ENCODE measurements at places on chromosomes 12 and 14. TPM values are rescaled to one million over a fixed set of nuclear protein-coding genes. Genes with fewer than 3 reads are reported as not detected.

DNA sequence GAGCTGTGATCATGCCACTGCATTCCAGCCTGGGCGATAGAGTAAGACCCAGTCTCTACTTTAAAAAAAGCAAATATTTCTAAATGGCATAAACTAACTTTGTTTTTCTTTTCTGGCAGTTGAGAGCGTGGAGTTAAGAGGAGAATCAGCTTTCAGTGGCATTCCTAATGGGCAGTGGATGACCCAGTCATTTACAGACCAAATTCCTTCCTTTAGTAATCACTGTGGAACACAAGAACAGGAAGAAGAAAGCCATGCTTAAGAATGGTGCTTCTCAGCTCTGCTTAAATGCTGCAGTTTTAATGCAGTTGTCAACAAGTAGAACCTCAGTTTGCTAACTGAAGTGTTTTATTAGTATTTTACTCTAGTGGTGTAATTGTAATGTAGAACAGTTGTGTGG, 21.2 kb downstream of the TDG start:
- DNase-seq = peak; percentile 45

DNA sequence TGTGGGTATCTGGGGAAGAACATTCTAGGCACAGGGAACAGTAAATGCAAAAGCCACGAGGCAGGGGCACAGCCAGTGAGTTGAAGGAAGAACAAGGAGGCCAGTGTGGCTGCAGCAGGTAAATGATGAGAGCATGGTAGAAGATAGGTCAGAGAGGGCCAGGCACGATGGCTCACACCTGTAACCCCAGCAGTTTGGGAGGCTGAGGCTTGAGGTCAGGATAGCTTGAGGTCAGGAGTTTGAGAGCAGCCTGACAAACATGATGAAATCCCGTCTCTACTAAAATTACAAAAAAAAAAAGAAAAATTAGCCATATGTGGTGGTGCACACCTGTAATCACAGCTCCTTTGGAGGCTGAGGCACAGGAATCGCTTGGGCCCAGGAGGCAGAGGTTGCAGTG, 86.7 kb upstream of the ESRRB start:
- DNase-seq = no peak

GPR65 gene
- not detected for total RNA-seq

PIANP gene
- 0.15 TPM for total RNA-seq

RFX4 gene
- total RNA-seq = not detected

- DNase-seq = no peak
Observed at GRCh38 chr12:92938018-92938417, 8.9 kb upstream of the EEA1 start.

DNA sequence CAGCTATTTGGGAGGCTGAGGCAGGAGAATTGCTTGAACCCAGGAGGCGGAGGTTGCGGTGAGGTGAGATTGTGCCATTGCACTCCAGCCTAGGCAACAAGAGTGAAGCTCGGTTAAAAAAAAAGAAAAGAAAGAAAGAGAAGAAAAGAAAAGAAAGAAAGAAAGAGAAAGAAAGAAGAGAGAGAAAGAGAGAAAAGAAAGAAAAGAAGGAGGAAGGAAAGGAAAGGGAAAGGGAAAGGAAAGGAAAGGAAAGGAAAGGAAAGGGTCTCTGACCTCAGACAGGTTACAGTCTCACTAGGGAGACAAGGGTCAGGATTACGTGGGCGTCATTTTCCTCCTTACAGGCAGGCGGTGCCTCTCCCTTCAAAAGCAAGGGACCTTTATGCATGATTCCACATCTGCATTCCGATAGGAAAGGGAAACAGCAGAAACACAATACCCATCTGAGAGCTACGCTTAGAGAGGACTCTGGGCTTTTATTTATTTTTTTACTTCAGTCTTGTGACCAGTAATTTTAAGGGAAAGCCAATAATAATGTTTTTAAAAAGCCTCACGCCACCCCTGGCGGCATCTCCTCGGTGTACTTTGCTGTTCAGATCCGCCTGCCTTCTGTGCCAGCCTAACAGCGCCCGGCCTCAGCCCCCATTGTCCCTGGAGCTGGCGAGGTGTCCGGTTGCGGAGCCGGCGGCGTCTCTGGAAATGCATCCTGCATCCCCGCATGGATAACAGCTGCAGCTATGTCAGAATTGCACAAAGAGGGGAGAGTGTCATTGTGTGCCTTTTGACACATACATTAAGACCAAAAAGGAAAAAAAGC, 945 bp upstream of the HIP1R start:
- DNase-seq = peak; percentile 78

GRCh38 chr12:669576-669945, 6.3 kb upstream of the NINJ2 start:
- no peak for DNase-seq

WSCD2 gene
- not detected for total RNA-seq

DNA sequence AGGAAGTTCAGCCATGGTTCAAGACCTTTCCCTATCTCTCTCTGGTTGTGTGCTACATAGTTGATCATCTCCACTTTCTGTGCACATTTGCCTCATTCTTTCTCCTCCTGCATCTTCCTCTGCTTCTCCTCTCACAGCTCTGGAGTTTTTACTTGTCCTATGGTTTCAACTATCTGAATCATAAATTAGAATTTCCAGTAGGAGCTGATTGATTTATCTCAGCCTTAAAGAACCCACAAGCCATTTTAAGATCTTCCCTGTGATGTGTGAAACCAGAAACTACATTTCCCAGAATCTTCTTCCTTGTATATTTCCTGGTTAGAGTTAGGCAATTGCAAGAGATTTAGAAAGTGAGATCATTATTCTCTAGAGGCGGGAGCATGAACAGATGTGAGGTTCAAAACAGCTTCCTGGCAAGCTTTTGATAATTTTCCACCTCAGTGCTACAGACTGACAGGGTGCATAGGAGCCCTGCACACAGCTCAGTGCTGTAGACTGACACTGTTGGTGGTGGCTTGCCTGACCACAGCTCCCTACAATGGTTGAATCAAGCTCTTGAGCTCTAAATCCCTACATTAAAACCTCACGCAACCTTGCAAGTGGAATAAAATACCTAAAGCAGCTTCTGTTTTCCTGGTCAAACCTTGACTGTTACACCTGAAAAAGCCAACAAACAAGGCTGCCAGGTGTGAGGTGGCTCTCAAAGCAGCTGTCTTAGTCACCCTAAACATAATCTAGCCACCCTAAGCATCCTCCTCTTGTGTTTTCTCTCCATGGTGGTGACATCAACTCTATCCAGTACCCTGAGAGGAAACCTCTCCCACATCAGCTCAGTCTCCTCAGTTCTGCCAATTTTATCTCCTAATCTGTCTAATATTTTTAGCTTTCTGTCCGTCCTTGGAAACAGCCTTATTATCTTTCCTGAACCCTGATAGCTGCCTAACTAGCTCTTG, 21.5 kb upstream of the IFNG start:
- peak; percentile 57 for DNase-seq

DNA sequence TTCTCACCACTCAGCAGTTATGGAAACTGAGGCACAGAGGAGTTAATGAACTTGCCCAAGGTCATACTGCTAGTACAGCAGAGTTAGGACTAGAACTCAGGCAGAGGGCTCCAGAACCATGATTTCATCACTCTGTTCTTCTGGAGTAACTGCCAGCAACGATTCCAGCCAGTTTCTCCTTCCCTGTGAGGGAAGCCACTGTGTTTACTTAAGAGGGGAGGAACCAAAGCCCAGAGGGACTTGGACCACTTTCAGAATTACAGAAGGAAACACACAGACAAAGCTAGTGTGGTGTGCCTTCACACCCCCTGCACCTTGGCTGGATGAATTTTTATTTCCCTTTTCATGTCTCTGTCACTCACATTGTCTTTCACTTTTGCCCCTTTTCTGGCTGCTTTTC, 398.2 kb downstream of the DPF3 start:
- no peak for DNase-seq

TAS2R9 gene
- 0.35 TPM for total RNA-seq

GRCh38 chr14:93347850-93348249, 868 bp downstream of the COX8C start:
- DNase-seq = no peak

C3AR1 gene
- 0.30 TPM for total RNA-seq

- DNase-seq = no peak
Observed at GRCh38 chr12:4282103-4282891, 8.7 kb downstream of the CCND2 start.

GRCh38 chr14:29461506-29461905, 466.1 kb downstream of the PRKD1 start:
- no peak for DNase-seq

GRCh38 chr14:92653162-92653651, 95.2 kb downstream of the LGMN start:
- no peak for DNase-seq

DNA sequence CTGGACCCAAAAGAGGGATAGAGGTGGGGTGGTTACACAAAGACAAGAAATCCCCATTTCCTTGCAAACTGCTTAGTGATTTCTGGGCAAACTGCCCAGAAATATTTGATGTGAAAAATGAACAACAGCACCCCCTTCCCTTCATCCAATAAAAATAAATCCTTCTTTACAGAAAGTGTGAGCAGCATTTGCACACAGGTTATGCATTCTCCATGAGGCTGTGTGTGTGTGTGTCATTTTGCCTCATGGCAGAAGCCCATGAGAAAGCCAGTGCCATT, 17.2 kb upstream of the NRXN3 start:
- DNase-seq = no peak

DNA sequence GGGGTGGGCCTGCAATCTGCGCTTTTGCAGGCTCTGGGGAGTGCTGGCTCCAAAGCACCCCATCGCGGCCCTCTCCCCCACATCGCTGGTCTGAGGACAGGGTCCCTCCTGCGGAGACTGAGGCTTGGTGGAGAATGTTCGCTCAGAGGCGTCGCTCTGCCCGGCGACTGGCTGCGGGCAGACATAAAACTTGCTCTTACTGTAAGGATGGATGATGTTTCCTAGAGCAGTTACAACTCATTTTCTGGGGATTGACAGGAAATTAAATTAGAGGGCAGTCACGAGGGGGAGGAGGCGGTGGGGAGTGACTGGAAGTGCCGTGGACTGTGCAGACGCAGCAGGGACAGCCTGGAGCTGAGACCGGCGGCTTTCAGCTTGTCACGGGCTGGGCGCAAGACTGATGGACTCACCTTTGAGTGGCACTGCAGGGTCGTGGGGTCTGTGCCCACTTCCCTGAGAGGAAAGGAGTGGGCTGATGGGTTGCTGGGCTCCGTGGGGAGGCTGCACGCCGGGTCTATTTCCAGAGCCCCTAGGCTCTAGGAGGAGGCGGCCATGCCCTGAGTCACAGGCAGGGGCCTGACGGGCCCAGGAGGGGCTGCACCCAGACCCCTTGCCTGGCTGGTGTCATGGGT, 32.8 kb downstream of the NOC4L start:
- DNase-seq = no peak

NFATC4 gene
- 6.7 TPM for total RNA-seq

AKAP3 gene
- total RNA-seq = 4.4 TPM

DNA sequence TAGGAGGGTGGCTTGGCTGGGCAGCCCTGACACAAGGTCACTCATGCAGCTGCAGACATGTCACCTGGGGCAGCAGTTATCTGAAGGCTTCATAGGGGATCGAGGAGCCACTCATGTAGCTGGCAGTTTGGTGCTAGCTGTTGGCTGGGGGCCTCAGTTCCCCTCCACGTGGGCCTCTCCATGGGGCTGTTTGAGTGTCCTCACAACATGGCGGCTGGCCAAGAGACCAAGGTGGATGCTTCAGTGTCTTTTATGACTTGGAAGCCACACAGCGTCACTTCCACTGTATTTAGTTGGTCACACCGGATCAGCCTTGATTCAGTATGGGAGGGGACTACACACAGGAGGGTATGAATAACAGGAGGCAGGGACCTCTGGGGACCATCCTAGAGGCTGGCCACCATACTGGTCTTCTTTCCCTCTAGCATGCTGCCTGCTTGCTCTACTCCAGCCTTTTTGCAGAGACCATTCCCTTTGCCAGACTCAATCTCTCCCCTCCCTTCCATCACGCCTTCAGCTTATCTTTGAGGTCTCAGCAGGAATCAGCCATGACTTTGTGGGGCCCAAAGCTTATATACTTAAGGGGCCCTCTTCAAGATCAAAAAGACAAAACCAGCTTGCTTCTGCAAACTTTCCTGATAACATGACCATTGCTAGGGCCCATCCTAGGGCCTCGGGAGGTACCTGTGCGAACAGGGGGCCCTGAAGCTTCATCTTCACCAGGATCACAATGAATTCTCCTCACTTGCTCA, 53.4 kb downstream of the RPH3A start:
- no peak for DNase-seq

IL31 gene
- not detected for total RNA-seq

GRCh38 chr14:104968153-104968527, 10.0 kb downstream of the AHNAK2 start:
- DNase-seq = peak; percentile 78

GRCh38 chr12:2023365-2023764, 19.1 kb upstream of the DCP1B start:
- no peak for DNase-seq

DNA sequence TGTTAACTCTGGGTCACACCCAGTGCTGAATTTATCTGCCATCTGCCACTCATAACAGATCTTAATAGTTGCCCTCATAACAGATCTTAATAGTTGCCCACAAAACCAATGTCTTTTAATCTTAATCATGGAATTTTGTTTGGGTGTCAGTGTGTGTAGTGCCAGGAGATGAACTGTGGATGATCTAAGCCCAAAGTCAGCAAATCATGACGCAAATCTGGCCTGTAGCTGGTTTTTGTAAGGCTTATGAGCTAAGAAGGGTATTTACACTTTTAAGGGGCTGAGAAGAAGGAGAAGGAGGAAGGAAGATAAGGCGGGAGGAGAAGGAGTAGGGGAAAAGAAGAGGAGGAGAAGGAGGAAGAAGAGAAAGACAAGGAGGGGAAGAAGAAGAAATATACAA, 10.0 kb upstream of the IL26 start:
- no peak for DNase-seq

DNA sequence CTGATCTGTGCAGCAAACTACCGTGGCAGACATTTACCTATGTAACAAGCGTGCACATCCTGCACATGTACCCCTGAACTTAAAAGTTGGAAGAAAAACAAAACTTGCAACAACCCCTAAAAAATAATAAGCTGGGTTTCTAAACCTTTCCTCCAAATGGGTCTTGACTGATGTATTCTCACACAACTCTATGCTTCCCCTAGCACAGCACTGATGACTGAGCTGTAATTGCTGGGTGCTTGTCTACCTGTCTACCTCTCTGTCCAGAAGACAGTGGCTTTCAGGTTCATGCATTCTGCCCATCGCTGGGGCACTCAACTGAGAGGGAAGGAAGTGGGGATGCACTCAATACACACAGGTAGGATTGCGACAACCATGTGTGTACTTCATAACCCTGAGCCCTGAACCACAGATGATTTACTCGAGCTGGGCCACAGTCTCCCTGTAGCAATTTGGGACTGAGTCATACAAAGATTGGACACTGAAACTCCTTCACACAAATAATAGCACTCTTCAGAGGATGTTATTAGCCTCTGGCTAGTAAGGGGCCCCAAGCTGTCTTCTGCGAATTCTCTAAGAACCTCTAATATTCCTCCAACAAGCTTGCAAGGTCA, 44.8 kb upstream of the TMPO start:
- DNase-seq = peak; percentile 47

- DNase-seq = peak; percentile 51
Observed at GRCh38 chr12:6266541-6266966, 43.9 kb upstream of the PLEKHG6 start.

DNA sequence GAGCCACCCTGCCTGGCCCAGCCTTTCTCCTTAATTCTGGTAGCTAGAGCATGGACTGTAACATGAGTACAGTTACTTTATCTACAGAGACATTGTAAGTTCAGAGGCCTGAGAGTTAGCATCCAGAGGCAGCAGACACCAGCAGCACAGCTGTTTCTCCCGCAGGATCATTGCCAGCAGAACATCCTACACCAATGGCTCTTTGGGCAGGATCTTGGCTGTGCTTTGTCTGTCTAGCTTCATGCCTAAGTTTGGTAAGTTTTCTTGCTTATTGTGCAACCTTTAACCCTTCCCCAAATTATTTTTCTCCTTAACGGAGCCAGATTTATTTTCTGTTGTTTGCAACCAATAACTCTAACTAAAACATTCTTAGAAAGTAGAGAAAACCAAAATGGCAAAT, 21.6 kb downstream of the C12orf71 start:
- no peak for DNase-seq

MANSC4 gene
- total RNA-seq = not detected

Data from renal cortical epithelial cell (primary cell).